ENCODE measurements at places on chromosomes 4 and X.

- DNase-seq: peak; percentile 94
These were observed 5.4 kb downstream of the SCARB2 start for GRCh38 chr4:76208005-76208765.

DNA sequence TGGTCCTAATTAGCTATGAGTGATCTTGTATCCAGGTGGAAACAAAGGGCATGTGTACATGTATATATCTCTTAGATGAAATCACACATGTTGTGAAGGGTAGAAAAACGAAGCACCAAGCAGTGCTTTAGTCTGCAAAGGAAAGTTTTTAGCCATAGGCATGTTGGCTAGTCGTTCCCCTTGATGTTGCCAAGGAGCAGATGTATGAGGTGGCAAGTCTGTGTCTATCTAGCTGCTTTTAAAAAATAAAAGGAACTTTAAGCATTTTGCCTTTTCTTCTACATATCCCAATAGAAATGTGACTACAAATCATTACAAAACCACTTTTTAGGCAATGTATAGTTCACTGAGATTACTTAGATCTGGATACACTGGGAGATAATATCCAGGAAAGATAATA lies 63.1 kb downstream of the NSUN7 start:
- DNase-seq: no peak

GRCh38 chr4:76729980-76730379 lies 168.0 kb downstream of the SOWAHB start:
- no peak for DNase-seq

DNA sequence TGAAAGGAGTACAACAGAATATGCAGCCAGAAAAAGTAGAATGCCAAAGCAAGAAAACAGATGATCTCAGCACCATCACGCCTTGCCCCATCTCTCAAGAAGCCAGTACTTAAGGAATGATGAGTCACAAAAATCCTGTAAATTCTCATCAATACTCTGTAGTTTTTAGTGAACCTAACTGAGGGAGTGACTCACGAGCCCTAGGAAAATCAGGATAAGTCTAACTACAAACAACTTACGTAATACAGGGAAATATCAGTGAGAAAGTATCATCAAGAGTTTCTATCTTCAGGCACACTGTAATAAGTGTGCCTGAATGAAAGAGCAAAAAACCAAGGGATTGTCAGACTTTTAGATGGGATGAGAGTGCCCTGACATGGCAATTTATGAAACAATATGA lies 644.4 kb downstream of the STPG2 start:
- DNase-seq: no peak

DNA sequence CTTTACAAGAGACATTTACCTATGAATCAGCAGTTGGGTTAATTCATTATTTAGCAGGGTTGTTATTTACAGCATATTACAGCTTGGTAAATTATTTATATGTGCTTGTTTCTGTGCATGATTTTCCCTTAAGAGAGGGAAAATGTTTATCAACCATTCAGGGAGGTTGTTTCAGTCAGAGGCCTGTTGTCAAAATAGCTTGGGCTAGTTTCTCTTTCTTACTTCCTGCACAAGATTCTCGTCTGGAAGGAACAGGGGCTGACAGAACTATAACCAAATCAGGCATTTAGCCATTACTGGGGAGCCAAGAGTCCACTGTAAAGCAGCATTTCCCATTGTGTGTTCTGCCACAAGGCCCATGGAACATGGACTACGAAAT lies 135.8 kb downstream of the HS6ST2 start:
- DNase-seq: no peak

DNA sequence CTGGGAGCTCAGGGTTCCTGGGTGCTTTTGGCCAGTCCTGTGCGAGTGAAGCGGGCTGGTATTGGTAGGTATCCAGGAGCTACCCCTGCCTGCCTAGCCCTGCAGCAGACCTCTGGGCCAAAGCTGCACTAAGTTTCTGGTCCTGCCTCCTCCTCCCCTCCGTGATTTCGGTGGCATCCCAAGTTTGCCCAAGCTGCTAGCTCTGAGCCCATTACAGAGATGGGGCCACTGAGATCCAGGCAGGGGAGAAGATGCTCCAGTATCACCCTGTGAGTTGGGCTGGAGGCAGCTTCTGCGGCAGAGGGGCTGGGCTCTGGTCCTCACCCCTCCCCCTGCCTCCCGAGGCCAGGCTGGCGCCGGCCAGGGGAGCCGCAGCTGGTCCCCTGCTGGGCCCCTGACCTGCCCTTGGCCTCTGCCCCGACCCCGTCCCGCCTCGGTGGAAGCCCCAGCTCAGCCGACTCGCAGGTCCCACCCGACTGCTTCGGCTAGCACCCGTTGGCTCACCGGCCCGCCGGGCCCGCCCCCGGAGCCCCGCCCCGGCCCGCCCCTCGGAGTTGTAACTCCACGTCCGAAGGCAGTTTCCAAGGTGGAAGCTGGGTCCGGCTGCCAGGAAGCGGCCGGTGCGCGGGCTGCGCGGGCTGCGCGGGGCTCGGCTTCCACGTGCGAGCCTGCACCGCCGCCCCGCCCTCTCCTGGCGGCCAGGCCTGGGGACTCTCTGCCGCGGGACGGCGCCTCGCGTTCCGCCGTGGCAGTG lies at the start of gene DUSP9:
Gene DUSP9 (plus strand): TSS at position 584 of the 754 bp plus-strand sequence. CDS start 751 bp downstream, outside the sequence.
- DNase-seq: no peak

DNA sequence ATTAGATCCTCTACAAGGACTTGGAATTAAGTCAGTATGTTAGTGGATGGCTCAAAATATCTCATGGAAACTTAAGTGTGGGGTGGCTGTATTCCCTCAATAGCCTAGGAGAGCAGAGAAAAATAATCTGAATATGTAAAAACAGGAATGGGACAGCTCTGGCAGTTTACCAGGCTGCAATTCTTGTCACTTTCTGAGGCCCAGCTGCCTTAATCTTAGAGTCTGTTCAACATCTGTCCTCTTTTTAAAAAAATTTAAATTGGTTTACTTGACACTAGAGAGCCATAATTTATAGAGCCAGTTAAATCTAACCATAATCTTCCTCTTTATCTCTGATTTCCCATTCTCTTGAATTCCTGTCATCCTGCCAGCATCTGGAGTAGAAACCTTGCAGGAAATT lies 109.2 kb upstream of the CXCL13 start:
- DNase-seq: no peak

GRCh38 chr4:123408471-123409084 lies 12.0 kb downstream of the SPRY1 start:
- DNase-seq: no peak

- DNase-seq: no peak
These were observed 10.0 kb downstream of the KCNE5 start for GRCh38 chrX:109614951-109615350.

DNA sequence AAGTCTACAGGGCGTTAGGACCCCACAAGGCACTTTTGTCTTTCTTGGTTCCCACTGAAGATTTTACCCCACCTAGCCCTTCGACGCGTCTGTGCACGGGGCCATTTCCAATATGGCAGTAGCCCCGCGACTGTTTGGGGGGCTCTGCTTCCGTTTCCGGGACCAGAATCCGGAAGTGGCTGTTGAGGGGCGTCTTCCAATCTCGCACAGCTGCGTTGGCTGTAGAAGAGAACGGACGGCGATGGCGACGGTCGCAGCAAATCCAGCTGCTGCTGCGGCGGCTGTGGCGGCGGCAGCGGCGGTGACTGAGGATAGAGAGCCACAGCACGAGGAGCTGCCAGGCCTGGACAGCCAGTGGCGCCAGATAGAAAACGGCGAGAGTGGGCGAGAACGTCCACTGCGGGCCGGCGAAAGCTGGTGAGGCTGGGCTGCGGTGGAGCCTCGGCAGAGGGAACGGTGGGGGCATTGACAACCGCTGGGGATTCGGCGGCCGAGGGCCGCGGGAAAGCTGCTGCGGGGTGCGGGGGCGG lies at the start of gene USP11:
Gene USP11 (plus strand): TSS at position 207 of the 530 bp plus-strand sequence. CDS start 35 bp downstream, at position 242.
- DNase-seq: no peak

- no peak for DNase-seq
These were observed 148.3 kb downstream of the DCTD start for GRCh38 chr4:182768838-182769237.

- no peak for DNase-seq
These were observed 10.3 kb downstream of the MPP1 start for GRCh38 chrX:154795016-154795415.

DNA sequence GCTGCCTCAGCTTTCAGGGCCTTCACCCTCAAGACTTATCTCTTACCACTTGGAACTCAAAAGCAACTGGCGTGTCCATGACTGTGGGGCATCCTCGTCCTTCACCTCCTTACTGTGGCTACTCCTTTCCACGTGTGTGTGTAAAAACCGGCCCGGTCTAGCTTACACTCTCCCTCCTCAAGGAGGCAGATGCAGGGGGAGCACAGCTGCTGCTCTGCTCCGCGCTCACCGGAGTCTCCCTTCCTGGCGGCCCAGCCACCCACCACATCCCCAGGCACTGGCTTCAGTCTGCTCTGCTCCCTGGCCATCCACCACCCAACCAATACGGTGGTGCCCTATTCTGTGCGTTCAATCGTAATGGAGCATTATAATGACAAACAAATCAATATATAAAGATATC lies 8.3 kb downstream of the RNF212 start:
- no peak for DNase-seq

GRCh38 chr4:61571761-61572559 lies 371.8 kb downstream of the ADGRL3 start:
- no peak for DNase-seq

DNA sequence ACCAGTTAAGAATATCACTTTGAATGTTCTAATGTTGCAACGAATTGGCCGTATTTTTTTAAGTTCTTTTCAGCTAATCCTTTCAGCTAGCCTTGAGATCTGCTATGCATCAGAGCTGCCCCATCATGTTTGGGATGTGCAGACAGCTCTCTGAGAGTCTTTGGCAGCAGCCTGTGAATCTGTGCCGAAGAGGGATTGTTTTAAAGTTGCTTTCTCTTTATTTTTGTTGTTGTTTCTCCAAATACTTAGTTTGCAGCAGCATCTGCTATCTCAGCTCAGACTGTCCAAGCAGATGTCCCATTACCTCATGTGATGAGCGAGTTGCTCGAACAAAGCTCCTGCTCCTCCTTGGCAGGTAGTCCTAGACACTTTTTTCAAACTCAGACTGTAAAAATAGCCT lies 1002.5 kb upstream of the INTU start:
- no peak for DNase-seq

DNA sequence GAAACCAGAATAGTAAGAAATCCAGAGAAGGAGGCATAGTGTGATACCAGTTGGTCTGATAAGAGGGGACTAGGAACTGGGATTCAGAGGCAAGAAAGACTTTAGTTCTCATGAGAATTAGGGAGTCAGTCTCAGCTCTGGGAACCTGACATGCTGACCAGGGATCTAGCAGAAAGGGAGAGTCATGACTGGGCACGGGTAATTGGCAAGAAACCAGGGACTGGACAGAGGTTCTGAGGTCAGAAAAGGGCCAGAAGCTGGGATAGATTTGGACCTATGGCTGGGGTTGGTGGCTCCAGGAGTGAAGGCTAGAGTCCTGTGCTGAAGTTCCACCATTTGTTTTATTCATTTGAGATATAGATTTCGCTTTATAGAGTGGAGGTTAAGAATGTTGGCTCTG lies 110.2 kb upstream of the C1GALT1C1 start:
- DNase-seq: no peak

DNA sequence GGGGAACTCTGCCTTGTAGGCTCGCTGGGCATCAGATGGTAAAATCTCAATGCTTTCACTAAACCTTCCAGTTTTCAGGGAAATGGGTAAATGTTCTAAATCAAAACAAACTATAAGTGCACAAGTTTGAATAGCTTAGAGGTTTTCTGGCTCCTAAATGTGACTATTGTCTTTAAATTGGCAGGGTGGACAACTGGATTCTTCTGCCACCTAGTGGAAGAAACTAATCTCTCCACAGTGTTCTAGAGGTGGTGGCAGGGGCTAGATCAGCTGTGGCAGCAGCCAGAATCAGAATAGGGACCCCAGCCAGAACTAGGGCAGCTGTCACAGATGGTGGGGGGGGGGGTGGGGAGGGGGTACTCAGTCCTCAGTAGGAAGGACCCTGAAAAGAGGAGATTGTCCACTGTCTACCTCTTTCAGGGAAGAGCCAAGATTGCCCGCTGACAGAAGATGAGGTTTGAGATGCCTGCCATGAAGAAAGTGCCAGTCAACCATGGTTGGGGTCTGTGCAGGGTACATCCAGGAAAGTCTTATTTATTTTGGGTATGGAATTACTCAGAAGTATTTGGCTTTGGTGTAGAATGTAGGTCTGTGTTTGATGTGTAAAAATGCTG lies 201.4 kb downstream of the CCNG2 start:
- peak; percentile 42 for DNase-seq

DNA sequence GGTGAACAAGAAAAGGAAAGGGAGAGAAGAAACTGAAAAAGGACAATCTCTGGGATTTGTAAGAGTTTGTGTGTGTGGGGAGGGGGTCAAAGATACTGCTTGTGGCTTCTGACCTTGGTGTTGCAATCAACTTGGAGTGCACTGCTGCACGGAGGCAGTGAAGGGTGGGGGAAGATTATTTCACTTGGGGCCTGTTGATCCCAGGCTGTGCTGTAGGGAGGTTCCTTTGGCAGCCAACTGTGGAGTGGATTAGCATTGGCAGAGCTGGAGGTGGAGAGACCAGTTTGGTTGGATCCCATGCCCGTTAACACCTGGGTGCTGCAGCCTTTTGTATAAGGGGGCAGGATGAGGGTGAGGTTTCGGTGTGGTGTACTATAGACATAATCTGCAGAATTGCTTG lies 38.2 kb downstream of the AFF1 start:
- no peak for DNase-seq

- DNase-seq: peak; percentile 69
These were observed 24.6 kb upstream of the PDLIM3 start for GRCh38 chr4:185559915-185560281.

GRCh38 chr4:16846540-16847117 lies 51.8 kb downstream of the LDB2 start:
- no peak for DNase-seq

GRCh38 chr4:44368413-44369167 lies 80.0 kb downstream of the KCTD8 start:
- DNase-seq: no peak

DNA sequence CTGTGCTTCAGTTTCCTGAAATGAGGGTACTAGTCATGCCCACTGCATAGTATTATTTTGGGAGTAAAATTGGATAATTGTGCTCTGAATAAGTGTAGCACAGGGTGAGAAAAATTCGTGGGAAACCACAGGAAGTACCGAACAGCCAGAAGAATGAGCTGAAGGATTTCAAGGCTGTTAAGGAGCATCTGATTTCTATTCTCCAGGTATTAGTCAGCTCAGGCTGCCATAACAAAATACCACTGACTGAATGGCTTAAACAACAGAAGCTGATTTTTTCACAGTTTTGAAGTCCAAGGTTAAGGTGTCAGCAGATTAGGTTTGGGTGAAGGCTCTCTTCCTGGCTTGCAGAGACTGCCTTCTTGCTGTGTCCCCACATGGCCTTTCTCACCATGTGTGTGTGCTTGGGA lies 41.9 kb downstream of the WWC2 start:
- DNase-seq: no peak

DNA sequence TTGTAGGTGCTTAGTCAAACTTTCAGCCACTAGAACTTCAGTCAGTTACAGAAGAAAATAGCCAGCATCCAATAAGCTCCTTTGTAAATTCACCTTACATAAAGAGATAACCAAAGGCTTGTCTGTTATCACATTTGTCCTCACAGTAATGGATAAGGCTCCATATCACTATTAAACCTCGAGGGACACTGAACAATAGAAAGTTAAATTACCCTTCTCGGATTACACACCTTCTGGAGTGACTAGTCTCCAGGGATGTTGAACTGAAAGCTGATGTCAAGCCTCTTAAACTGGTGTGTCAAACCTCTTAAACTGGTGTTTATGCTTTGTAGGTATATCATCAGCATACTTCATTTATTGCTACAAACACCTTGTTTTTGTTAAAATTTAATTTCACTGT lies 639.0 kb downstream of the CENPC start:
- DNase-seq: no peak

GRCh38 chr4:146191766-146192458 lies 16.4 kb downstream of the LSM6 start:
- DNase-seq: no peak
